ENCODE measurements at places on chromosomes 4 and X.

- DNase-seq, result no peak
Observed at GRCh38 chr4:130640592-130640991, 1544.6 kb downstream of the C4orf33 start.

GRCh38 chrX:155022585-155022984, at the start of gene F8:
Gene F8, minus strand, starts transcription at chrX:155022723. Its CDS starts 171 bp downstream, at chrX:155022552.
- DNase-seq, result no peak

DNA sequence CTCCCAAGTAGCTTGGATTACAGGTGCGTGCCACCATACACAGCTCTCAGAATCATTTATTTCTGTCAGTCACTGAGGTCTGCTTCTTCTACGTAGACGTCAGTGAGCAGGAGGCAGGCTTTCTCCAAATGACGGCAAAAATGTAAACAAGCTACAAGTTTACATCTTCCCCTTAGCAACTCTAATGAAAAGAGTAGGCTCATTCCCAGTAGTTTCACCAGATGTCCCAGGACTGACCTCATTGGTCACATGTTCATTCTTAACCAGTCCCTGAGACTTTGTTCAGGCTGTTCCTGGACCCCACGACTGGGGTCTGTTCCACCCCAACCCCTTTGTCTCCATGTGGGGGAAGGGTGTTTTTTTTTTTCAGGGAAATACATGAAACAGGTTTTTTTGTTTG, 67.1 kb downstream of the TENM3 start:
- no peak for DNase-seq

- DNase-seq, result no peak
Observed at GRCh38 chrX:117215683-117216082, 752.9 kb upstream of the CT83 start.

DNA sequence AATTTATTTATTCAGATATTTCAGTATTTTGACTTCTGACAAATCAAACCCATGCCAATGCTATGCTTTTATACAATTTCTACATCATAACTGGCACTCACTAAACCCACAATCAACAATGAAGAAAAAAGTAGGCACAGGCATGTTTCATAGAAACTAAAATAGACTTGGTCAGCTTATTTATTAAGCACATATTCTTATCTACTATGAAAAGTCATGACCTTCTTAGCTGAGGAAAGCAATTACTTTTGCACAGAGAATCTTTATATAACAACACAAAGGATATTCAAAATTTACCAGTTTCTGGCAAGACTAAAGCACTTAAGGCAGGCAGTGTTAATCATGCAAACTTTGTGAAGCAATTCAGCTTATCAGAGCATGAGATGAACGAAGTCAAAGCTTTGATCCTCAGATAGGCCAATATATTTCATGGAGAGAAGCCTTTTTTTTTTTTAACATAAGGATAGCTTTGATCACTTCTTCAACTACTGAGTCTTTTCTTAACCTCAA, 490.6 kb downstream of the INPP4B start:
- DNase-seq, result no peak

DNA sequence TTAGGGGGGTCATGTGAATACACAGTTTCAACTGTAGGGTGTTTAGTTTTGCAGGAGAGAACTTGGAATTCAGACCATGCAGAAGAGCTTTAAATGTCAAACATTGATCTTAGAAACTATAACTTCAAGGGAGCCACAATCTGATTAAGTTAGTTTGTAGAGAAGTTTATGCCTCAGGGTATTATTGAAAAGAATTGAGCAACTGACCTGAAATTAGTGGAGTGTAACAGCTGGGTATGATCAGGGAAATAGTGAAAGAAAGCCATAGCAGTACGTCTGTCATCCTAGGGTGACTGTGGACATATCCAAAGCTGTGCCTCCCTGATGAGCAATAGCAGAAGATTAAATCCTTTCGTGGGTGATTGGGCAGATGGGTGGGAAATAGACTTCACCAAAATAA, 63.8 kb downstream of the FAM47B start:
- no peak for DNase-seq

DNA sequence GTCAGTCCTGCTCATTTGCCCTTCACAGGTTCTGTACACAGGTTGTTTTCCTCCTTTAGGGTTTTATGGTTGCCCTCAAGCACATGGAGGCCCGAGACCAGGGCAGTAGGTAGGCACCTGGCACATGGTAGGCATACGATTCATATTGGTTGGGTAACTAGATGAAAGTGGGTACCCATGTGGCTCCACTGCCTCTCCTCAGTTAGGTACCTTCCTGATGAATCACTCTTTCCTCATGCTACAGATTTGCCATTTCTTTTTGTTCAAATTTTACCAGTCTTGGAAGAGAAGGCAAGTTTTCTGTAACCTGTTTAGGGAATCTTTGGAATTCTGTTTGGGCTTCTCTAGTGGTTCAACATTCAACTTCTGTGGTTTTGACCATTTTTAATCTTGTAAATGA, 121.3 kb downstream of the FHIP1A start:
- DNase-seq, result no peak

DNA sequence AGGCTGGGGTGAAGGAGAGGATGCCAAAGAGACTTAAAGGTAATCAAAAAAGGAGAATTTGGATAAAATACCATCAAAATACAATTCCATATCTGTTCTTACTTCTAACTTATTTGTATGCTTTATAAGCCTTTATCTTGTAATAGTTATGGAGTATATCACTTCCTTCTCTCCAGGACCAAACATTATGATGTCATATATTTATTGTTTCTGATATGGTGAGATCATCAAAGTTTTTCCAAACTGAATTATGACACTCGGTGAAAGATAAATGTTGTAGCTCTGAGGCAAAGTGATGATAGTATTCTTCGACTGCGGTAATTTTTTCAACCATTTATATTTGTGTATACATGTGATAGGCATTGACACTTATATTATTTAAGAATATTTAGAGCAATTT, 619.3 kb upstream of the TECRL start:
- no peak for DNase-seq

DNA sequence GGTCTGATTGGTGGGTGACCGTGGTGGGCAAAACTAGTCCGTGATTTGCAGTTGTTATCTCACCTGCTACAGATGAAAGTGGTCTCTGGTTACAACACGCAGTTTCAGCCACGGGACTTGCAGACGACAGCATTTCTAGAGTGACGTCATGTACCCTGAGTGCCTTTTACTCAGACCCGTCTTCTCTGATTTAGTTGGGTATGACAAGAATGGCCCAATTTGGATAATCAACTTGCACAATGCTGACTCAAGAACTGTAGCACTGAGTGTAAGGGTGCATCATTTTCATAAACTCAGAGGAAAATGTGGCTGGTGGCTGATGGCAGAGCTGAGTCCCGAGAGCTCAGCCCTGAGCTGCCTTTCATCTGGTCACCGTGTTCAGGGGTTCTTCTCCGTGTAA, 281.4 kb upstream of the FRG1 start:
- no peak for DNase-seq

DNA sequence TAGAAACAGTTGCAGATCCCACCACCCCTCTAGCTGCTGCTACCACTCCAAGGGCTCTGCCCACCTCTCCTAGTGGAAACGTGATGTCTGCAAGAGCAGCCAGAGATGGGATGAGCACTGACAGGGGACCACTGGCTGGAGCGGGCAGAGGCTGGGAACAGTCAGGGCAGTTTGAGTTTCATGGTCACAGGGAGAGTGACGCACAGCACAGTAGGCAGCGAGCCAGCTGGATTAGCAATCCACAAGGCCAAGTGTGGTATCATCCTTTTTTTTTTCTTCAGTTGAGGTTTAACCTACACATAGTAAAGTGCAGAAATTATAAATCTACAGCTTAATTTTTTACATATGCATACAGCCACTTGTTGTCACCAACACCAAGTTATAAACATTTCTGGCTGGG, 6.4 kb upstream of the SCML2 start:
- DNase-seq, result no peak

DNA sequence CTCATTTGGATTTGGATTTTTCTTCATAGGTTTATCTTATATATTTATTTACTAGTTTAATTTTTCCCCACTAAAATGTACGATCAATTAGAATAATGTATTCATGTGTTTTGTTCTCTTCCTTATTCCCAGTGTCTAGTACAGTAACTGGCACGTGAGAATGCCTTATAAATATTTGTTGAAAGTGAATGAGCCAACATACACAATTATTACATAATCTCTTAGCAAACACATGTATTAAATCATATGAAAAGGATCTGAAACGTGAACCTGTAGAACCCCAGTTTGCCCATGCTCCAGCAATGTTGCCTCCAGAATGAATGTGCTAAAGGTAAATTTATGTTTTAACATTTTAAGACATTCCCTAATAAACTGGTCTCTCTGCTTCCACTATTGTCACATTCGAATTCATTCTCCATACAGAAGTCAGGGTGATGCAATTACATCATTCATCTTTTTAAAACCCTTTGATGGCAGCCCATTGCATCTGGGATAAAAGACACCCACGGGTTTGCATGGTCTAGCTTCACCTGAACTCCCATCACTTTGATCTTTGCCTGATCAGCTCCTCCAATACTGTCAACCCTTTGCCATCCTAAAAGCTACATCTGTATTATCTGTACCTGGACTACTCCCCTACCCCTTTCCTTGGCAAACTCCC, 30.7 kb upstream of the AREG start:
- no peak for DNase-seq

- no peak for DNase-seq
Observed at GRCh38 chr4:39563346-39563847, 36.2 kb upstream of the UGDH start.

GRCh38 chrX:77966361-77966760, 3.1 kb downstream of the PGAM4 start:
- DNase-seq, result no peak

DNA sequence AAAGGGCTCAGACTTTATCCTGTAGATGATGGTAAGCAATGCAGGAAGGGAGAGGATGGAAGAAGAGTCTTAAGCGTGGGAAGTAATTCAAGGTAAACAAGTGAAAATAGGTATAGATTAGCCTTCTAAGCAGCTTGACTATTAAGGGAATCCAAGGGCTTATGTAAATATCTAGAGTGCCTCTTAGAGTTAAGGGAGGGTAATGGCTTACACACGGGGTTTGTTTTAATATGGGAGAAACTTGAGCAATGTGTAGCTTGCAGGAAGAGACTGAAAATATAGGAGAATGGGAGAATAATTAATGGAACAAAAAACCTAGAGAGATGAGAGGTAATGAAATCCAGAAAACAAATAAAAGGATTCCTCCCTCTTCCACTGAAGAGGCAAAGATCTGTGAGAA, 12.8 kb upstream of the SAP30 start:
- no peak for DNase-seq

DNA sequence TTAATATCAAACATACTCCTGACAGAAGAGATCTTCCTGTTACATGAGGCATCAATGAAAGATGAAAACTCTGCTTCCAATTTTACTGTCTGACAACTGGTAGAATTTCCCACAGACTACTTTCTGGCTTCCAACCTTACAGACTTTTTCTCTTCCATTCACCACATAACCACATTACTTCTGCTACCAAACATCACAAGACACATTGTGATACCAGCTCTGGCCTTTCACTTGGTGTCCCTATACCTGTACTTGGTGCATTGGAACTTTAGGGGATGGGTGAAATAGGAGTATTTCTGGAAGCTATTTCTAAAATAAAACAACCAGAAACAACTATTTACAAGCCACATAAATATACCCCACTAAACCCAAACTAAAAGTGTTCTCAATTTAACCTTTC, 20.5 kb downstream of the AMTN start:
- no peak for DNase-seq

DNA sequence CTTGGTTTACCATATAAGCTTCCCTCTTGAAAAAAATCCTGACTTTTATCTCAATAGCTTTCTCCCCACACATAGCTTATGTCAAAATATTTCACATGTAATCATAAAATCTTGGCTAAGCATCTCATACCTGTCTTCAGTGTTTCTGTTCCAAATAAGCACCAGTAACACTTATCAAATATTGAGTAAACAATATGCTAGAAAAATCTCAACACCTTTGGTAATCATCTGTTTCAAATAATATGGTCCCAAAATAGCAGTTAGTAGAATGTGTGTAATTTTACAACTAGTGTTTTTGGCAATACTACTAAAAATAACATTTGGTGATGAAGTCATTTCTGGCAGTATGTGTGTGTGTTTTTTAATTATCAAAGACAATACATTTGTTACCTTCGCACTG, 2138.2 kb downstream of the PCDH7 start:
- no peak for DNase-seq

GRCh38 chr4:26126994-26127393, 193.8 kb upstream of the RBPJ start:
- no peak for DNase-seq

GRCh38 chrX:34559325-34559724, 97.8 kb downstream of the TMEM47 start:
- DNase-seq, result no peak

- DNase-seq, result no peak
Observed at GRCh38 chr4:182536221-182536811, 293.1 kb downstream of the TENM3 start.

- no peak for DNase-seq
Observed at GRCh38 chrX:150768132-150768485, 74.9 kb downstream of the MTMR1 start.

- no peak for DNase-seq
Observed at GRCh38 chr4:48102303-48102702, 31.7 kb downstream of the TXK start.

- no peak for DNase-seq
Observed at GRCh38 chrX:148576396-148576795, 76.0 kb downstream of the AFF2 start.

DNA sequence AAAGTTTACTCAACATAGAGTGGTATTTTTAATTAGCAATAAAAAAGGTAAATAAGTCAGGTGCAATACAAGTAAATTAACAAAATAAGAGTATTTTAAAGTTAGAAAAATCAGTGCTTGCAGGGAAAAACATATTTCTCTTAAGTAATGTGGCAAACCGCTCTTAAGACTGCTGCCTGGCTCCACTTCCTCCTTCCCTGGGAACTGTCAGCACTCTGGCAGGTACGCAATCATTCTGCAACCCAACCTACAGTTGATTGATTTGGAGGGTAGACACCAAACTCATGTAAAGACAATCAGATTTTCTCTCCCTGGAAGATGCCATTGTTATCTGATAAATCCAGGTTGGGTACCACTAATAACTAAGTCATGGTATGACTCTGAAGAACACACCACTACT, 63.9 kb downstream of the PPP3CA start:
- no peak for DNase-seq

- DNase-seq, result peak; percentile 92
Observed at GRCh38 chrX:20442597-20442996, 175.9 kb upstream of the RPS6KA3 start.

DNA sequence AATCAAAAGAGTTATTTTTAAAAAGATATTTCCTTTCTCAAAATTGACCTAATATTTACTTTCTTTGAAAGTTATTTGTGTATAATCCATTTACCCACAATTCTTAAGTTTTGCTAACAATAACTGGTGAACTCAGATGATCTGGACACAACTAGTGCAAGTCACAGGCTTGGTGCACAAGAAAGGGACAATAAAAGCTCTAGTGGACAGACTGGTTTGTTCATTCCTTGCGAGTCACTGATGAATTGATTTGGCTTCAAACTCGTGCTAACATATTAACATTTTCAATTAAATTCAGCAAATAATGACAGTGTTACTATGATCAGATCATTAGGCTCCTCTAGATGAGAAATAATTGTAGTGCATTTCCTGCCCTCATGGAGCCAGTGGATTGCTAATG, 169.2 kb downstream of the BMPR1B start:
- DNase-seq, result no peak
